ENCODE measurements at places on chromosomes 2 and 18.

DNA sequence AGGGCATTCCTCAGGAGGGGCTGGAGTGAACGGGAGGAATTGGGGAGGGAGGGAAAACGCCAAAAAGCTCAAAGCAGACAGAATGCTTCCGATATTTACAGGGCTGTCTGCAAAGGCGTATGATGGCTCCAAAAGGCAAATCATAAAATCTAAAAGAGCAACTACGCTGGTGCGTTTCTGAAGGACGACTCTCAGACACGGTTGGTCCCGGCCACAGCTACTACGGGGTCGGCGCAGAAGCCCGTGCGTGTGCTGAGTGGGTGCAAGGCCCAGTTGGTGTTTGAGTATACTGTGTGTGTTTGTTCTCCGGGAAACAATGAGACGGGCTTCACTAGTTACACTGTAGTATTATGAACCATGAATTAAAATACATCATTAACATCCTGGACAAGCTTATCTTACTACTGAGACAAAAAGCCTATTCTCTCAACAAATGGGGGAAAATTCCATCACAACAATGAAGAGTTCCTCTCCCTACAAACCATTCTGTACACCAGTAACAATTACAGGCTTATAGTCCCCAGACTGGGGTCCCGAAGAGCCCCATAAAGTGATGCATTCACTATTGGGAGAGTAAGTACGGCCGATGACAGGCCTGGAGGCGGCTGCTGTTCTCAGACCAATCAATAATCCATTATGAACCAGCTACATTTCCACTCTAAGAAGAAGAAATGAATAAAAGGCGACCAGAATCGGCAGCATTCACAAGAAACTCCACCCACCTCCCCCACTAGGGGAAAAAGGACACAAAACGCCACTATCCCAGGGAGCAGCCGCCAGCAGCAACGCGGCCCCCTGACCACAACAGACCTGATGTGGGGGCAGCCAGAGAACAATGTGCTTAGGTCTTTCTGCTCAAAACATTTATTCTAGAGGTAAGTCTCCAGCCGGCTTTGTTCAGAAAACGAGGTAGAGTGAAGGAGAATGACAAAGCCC lies 43.4 kb downstream of the ZNF516 start:
- DNase-seq: no peak

GRCh38 chr2:28970464-28971160 lies 10.5 kb upstream of the TOGARAM2 start:
- no peak for DNase-seq

- no peak for DNase-seq
These were observed 179.7 kb downstream of the GBX2 start for GRCh38 chr2:235988271-235989015.

DNA sequence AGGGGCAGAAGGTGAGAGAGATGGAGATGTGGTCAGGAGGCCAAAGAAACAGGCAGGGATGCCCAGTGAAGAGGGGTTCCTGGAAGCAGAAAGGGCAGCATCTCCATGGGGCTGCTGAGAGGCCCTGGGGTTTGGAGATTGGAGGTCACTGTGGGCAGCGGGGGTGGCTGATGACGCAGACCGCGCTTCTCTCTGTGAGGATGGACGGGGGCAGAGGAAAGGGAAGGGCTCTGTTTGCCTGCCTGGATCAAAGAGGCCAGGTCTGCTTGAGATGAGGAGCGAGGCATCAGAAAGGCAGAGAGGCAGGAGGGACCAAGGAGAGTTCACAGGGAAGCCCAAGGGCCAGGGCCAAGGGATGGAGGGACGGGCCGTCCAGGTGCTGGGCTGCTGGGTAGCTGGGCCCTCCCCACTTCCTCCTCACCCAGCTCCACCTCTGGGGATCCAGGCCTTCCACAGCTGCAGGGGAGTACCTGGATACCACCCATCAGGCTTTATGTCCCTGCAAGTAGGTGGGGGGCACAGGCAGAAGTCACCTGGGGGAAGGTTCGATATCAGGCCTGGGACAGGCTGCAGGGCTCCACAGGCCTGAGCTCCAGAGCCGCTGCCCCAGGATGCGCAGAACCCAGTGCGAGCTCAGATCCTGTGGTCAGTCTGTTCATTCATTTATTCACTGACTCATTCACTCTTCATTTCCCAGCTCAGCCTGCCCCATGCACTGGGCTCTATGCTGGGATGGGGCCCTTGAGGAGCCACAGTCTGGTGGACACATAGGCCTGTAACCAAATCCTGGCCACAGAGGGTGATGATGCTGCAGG lies 30.6 kb downstream of the ADRA2B start:
- DNase-seq: no peak

DNA sequence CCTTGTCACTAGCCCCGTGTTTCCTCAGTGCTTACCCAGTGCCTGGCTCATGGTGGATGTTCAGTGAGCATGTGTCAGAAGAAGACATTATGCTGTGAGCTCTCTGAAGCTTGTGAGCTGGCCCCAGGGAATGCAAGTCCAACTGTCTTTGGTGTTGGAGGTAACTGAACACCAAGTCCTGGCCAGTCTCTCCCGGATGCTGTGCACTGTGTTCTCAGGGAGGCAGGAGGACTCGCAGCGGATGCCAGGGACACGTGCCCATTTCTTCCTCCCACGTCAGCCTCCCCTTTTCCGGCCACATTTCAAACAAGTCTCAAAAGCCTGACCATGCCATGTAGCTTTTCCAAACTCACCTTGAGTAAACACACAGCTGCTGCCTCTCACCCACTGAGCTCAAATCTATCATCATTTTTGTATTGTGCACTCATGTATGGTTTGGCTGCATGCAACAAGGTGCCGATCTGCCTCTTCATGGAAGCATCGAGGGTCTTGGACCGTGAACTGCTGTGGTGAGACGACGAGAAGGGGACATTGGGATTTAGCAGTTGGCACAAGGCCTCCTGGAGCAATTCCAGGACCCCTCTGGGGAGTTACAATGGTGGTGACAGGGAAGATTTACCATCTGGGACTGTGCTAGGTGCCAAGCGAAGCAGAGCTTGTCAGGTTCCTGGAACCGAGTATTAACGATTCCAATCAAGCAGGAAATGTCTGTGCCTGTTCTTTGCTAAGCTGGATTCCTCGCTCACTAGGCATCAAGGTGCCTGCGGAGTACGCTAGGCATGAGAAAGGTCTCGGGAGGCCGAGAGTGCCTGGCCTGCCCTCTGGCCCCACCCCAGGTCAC lies 44.4 kb upstream of the MGAT4A start:
- DNase-seq: no peak

GRCh38 chr2:128626760-128627511 lies 308.3 kb upstream of the HS6ST1 start:
- DNase-seq: no peak

GRCh38 chr2:239576784-239577685 lies 176.2 kb upstream of the HDAC4 start:
- no peak for DNase-seq

GRCh38 chr2:100178085-100178788 lies 35.8 kb upstream of the AFF3 start:
- DNase-seq: no peak
